ENCODE measurements at places on chromosomes 3 and 15. TPM values are rescaled to one million over a fixed set of nuclear protein-coding genes. Genes with fewer than 3 reads are reported as not detected.

ITIH1 gene
- not detected for total RNA-seq

SLC28A1 gene
- 0.11 TPM for total RNA-seq

TRPM1 gene
- not detected for total RNA-seq

TTC21A gene
- 4.3 TPM for total RNA-seq

DNA sequence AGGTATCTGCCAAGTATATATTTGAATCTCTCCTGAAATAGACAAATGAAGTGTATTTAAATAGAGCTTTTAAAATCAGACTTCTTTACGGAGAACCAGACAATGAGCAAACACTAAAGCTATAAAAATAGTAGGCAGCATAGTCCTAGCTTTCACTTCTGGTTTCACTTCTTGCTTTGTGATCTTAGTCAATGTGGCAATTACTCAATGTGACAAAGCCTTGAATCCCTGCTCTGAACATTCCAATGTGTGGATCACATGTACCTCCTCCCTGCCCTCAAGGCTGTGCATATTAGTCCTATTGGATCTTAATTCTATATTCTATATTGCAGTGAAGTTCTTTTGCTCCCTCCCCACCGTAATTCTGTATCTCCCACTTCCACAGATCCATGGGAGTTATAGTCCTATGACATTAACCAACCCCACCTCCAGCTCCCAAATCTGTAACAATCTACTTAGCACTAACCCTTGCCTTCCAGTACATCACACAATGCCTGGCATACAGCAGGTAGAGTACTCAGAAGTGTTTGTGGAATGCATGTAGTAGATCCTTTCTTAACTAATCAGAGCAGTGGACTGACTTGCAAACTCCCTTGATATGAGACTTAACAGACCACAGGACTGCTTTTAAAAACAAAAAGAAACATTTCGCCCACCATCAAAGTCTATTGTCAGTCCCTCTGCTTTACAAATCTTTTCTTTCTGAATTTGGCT lies 24.3 kb upstream of the CP start:
- no peak for DNase-seq

- DNase-seq = no peak
These were observed 619.2 kb downstream of the NAALADL2 start for GRCh38 chr3:175478301-175478700.
